ENCODE measurements at places on chromosomes 1 and 21.

GRCh38 chr1:203127666-203128430 lies at the start of gene ADORA1:
TSS of gene ADORA1 (plus strand) at chr1:203127726. CDS start at chr1:203128842, 1,116 bp downstream.
- DNase-seq = no peak

DNA sequence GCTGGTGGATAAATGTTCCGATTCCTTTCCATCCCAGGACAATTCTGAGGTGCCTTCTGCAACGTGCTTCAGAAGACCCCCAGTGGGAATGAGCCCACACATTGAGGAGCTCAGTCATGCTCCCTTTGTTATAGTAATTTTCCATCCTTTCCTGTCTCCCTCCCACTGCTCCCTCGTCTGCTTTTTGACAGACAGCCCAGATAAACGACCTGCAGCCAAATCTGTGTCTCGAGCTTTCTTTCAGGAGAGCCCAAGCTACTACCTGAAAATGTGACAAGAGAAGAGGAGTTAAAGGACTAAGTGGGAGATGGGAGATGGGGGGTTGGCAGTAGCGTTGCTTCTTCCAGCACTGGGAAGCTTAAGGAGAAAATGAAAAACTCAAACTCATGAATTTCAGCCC lies 65.9 kb upstream of the LRRN2 start:
- DNase-seq = no peak

DNA sequence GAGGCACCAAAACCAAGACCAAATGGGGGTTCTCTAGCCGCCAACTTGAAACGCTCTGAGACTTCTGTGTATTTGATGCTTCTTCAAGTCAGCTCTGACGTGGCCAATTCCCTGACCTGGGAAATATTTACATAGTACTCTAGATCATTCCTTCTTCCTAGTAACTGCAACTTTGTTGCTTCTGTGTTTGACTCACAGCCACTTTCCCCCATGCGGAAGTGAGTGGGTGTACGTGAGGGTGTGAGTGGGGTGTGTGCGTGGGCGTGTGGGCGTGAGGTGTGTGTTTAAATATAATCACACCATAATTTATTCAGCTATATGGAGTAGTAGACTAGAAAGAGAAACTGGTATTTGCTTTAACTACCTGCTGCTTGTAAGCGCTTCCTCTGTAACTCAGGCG lies 111.0 kb downstream of the TAS1R2 start:
- no peak for DNase-seq

- no peak for DNase-seq
These were observed 2.1 kb downstream of the SH3BGRL3 start for GRCh38 chr1:26281971-26282370.

Measured in GM19239 (cell line).